AG08396 (cell line): ENCODE measurements at places on chromosomes 3 and 15.

DNA sequence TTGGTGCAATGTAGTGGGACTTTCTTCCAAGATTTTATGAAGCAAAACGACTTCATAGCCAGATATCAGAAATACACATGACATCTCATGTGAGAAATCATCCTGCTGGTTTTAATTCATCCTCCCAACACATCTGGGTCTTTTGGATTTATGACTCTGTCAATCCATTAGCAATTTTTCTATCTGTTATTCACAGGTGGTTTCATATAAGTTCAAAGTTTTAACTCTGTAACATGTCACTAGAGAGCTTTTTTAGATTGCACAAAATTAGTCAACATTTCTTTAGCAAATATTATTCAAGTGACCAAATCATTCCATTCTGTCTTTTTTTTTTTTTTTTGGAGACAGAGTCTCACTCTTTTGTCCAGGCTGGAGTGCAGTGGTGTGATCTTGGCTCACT, 30.4 kb downstream of the SQOR start:
- no peak for DNase-seq

- DNase-seq, result no peak
Measured at GRCh38 chr3:7874116-7874515, 627.5 kb upstream of the LMCD1 start.

DNA sequence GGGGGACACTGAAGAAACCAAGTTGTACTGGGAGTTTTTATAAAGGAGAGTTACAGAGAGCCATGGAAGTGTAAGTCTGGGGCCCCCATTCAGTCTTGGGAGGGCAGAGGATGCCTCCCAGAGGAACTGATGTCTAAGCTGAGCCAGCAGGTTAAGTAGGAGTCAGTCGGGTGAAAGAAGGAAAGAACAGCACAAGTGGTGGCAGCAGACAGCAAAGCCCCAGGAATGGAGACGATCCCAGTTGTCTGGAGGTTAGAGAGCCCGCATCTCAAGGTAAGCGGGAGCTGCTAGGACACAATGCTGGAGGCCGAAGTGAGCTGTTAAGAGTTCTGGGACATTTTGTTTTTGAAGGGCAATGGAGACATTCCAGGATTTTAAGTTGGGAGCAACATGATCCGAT, 88.8 kb downstream of the TAMM41 start:
- no peak for DNase-seq

DNA sequence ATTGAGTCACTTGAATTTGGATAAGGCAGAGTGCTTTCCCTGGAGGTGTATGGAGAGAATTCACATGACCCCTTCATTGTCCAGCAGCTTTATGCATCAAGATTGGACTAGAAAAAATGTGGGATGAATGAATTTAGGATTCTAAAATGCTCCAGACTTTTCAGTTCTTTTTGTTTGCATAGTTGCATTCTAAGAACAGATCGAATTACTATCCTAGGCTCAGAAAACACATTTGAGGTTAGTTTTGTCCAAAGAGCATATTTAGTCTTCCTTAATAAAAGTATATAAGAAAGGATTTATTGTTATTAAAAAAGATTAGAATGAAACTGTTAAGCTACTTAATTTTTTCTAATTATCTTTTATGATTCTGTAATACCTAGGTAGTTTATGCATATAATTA, 127.4 kb downstream of the UBE2E2 start:
- DNase-seq, result no peak

DNA sequence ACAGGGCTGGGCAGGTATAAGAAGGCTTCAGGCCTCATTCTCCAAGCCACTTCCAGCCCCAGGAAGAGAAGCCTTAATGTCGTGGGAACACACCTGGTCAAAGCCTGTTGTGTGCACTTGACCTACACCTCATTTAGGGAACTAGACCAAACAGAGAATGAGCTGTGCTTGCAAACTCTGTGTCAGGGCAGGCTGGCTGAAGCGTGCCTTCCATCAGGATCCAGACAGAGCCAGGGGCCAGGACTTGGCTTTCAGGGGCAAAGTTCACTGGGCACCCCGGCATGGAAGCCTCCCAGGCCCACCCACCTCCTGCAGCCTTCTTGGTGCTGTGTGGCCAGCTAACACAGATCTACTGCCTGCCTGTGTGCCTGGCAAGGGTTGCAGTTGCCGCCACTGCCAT, 11.5 kb downstream of the RBPMS2 start:
- DNase-seq, result no peak
